ENCODE measurements at places on chromosomes 7 and 10. TPM values are rescaled to one million over a fixed set of nuclear protein-coding genes. Genes with fewer than 3 reads are reported as not detected.

ICA1 gene
- 4.6 TPM for polyA plus RNA-seq

C10orf105 gene
- polyA plus RNA-seq: 0.06 TPM

OR6B1 gene
- not detected for polyA plus RNA-seq

TMEM270 gene
- not detected for polyA plus RNA-seq

DNA sequence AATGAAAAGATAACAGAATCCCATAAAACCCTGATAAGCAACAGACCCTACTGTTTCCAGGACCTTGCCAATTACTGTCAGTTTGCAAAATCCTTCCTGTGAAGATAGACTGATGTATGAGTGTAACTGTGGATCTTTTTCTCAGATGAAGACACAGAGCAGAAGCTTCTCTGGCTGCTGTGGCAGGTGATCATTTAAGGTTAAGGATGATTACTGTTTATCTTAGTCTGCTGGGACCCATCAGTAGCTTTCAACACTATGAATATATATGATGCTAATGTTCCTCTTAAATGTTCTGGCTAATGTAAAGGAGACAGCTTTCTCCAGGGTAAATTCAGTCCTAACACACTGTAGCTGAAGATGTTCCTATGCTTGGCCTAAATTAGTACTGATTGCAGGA lies 56.0 kb upstream of the CTTNBP2 start:
- no peak for DNase-seq

DNA sequence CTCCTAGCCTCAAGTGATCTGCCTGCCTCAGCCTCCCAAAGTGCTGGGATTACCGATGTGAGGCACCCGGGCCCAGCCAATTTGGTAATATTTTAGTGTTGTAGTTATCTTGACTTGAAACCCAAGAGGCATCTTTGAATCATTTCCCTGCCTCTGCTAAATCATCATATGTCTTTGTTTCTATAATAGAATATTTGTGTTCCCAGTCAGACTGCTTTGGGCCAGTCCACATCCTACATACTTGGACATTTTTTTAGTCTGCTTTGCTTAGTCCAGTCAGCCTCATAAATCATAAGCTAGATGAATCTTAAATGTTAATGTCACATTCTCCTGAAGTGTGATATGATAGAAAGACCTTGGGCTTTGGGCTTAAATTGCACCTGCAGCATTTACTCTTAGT lies 5.9 kb downstream of the STAM start:
- no peak for DNase-seq

GRCh38 chr7:123283373-123283772 lies 83.6 kb upstream of the SLC13A1 start:
- DNase-seq: no peak

DNA sequence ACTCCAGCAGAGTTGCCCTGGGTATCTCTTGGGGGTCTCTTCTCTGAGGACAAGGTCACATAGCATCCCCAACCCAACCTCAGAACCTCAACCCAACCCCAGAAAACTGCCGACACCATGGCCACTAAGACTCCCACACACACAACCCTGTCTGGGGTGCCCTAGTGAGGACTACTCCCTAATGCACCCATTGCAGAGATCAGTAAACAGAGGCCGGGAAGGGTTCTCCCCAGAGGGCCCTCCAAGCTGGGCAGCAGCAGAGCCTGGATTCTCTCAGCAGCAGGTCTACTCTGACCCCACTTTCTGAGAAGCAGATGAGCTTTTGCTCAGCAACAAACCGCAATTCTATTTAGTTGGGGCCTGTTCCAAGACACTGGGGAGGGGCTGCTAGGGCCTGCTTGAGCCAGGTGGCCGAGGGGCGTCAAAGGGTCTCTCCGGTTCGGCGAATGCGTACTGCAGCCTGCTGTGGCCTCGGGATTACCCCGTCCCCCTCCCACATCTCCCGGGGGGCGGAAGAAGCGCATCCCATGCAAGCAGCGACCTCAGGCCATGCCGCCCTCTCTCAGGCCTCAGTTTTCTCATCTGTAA lies 828 bp downstream of the OGDHL start:
- DNase-seq: no peak

GRCh38 chr10:111077785-111078504 lies 1.1 kb downstream of the ADRA2A start:
- no peak for DNase-seq

DNA sequence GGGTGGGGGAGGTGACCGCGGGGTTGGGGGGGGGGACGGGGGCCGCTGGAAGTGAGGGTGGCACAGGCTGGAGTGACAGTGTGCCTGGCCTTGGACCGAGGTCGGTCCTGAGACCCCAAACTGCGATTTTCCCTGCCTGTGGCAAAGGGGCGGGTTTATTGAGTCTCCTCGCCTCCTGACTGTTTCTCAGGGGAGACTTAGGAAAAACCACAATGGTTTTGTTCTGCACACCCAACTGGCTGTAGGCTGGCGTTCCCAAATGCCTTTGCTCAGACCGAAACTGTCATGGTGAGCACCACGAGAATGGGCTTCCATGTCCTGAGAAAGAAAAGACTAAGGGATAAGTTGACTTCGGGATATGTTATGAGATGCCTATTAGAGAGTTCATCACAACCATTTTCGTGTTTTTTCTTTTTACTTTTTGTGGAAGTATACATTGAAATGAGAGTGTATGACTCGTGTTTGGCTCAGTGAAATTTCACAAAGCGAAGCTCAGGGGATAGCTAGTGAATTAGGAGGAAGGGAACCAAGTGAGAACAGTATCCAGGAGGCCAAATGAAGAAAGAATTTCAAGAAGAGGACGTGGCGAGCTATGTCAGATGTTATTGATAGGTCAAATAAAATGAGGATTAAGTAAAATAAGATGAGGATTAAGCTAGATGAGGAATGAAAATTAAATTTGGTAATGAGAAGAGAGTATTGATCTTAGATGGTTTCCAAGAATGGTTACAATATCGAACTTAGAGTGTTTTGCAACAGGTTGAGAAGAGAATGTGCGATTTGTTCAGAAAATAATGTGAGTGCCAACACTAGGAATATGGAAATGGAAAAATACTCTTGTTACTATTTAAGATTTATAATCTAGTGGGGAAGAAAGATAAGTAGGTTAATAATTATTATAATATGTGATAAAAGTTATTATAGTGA lies 918 bp downstream of the NET1 start:
- DNase-seq: no peak

- no peak for DNase-seq
These were observed 28.0 kb downstream of the GRB10 start for GRCh38 chr7:50754684-50755083.

DNA sequence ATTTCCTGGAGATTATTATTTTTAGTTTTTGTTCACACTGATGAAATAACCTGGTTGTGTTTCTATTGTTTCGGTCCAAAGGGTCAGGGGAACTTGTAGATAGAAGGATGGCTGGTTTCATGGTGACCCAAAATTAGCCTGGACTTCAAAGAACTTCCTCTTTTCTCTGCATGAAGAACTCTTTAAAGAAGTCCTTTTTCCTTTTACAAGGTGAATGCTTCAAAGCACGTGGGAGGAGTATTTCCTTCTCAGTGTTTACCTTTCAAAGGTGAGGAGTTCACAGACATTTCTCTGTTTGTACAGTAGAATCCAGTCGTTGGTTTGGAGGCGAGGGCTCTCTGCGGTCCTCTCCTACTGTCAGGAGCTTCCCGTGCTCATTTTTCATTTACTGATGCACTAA lies 561.7 kb downstream of the GATA3 start:
- DNase-seq: no peak

DNA sequence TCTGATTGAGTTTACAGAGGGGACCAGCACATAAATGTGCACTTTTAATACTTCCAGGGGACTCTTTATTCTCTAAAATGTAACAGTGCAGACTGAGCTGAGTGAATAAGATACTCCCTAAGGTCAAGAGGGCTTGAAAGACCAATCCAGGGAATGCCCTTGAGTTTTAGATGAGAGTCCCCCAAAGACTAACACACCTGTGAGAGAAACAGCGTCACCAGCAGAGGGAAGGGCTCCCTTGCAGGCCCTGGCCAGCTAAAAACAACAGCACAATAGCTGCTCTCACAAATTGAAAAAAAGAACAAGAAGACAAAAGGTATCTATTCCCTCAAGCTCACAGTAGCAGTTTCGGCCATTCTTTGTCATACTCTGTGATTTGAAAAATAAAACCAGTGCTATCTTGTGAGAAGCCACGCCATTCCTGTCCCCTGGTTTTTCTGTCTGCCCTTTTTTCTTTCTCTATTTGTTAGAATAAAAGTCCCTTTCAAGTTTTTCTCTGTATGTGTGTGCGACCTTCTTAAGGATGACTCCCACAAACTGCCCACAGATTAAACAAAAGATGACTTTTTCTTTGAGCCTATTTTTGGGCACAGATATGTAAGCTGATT lies 230.4 kb upstream of the BMPER start:
- no peak for DNase-seq

DNA sequence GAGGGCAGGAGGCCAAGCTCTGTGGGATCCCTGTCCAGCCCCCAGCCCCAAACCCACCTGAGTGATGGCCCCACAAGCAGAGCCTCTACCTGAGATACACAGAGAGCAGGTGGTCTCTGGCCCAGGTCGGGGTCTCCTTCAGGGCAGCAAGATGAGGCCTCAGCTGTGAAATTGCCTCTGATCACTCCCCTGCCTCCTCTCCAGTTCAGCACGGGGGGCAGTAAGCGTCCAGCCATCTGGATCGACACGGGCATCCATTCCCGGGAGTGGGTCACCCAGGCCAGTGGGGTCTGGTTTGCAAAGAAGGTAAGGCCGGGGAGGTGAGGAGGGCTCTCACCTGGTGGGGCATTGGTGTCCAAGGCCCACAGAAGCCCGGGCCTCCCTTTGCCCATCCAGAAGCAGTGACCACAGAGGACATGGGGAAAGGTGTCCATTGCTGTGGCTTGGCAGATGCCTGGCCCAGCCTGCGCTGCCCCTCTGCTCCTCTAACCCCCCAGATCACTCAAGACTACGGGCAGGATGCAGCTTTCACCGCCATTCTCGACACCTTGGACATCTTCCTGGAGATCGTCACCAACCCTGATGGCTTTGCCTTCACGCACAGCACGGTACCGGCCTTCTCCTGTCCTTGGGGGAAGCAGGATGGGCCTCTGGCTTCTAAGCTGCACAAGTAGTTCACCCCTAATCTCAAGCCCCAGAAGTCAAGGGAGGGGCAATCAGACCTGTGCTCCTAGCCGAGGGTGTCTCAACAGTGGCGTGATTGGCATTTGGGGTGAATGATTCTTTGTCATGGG lies 3.1 kb downstream of the CPA1 start:
- DNase-seq: no peak

DNA sequence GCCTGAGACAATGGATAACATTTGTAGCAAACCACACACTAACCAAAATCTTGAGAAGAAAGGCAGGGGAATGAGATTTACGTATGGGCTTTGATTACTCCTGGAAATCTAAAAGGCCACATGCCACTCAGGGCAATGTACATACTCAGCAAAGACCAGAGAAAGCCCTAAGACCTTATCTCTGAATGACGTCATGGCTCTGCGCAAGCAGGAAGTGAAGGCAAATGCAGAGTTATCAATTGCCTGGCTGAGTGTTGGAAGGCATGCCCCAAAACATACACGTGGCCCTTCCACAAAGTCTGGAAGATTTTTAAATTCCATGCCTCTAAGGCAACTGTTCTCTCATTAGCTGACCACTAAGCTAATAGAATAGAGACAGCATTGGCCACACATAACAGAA lies 90.9 kb upstream of the NRBF2 start:
- no peak for DNase-seq

GRCh38 chr7:7719236-7719635 lies 829 bp upstream of the RPA3 start:
- DNase-seq: peak; percentile 90

DNA sequence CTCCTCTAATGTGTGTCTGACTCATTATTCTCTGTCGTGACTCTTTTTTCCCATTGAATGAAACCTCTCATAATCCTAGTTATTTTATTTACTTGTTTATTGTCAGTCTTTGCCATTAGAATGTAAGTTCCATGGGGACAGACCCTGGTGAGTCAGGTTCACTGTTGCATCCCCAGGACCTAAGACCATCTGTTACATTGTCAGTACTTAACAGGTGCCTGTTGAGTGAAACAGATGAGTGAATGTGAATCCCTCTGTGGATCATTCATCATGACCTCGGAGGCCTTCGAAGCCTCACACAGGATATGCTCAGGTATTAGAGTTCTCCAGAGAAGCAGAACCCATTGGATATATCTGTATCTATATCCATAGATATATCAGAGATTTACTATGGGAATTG lies 120.1 kb downstream of the PFKFB3 start:
- DNase-seq: no peak

DNA sequence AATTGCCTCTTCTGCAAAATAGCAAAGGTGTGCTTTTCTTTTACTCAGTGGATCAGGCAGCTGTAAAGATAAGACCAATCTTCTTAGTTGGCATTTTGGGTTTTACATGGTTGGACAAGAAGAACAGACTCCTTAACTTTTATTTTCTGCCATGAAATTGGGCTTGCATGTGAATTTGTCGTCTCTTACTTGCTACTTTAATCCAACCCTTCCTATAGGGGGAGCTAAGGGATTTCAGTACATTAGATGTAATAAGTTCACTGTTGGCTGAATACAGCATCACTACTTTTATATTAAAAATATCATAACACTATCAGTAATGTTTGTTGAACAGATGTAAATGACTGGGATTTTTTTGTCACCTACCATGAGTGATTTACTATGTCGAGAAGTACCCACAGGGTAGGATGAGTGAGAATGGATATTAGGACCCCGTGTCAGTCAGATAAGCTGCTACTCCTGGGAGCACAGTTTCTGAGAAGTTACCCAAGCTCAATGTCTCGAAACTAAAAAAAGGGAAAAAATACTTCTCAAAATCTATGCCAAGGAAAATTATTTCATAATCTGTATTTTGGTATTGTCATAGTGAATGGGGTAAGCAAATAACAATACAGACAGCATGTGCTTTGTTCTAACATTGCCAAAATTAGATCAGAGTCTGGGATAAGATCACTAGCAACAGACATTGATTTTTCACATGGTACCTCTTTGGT lies 127.4 kb upstream of the AGR3 start:
- no peak for DNase-seq

DNA sequence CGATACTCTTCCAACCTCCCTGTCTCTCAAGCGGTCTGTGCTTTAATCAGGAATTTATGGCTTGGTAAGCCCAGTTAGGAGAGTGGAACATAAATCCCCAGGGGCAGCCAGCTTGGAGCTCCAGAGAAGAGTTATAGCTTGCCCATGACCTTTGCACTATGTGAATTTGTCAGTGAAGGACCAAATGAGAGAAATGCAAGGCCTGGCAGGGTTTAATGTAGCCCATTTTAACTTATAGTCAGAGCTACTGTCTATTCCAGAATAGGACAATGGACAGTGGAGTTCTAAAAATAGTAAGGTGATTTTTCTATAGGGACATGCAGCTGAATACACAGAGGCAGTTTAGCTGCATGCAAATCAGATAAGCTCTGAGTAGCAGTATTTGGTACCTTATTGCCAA lies 142.6 kb upstream of the CAV2 start:
- DNase-seq: no peak

DNA sequence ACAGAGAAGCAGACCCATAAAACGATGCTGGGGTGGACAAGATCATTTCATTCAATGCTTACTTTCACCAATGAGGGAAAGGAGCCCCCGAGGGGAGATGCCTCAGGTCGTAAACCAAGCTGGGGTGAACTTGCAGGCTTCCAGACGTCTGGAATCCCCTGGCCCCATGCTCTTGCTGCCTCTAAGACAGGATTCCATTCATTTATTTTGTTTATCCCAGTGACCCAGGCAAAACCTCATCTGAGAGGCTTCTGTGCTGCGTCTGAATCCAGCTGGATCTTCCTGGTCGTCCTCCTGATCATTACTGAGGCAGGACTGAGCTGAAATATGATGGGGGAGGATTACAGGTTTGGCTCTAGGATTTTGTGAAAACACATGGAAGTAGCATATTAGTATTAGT lies 182.9 kb downstream of the MYOF start:
- no peak for DNase-seq

- DNase-seq: no peak
These were observed 74.2 kb downstream of the CUL2 start for GRCh38 chr10:35015843-35016408.

All from forelimb muscle (tissue), 1 donor.